Stimulated activated CD8-positive, alpha-beta memory T cell treated with anti-CD3 and anti-CD28 coated beads, Interleukin-12 subunit alpha, Interleukin-12 subunit beta, amount 100 ng/mL, for 1 hour (primary cell): ENCODE measurements at places on chromosomes 2 and 18.

- no peak for DNase-seq
Measured at GRCh38 chr2:11998218-11998617, 251.8 kb downstream of the LPIN1 start.

GRCh38 chr2:30078521-30078920 is 68.3 kb upstream of the YPEL5 start:
- DNase-seq, result no peak

DNA sequence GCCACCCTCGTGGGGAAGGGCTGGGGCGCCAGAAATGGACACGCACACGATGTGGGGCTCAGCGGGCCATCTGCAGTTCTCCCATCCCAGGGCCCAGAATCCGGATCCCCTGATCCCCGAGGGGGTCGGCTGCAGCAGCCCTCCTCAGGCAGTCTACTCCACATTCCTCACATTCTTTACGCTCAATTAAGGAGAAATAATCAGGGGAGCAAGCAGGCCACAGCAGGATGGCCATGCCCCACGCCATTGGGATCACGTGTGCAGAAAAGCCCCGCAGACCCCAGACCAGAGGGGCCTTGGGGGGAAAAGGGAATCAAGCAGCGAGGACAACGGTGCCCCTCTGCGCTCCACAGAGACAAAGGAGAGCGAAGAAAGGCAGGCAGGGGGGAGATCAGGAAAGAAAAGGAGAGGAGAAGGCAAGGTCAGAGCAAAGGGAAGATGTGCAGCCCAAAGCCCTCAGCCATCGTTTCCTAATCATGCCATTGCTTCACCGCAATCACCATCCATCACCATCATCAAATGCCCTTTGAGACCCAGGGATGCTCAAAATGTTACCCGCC is 17.5 kb upstream of the PKDCC start:
- DNase-seq, result no peak

GRCh38 chr2:48755473-48755872 is at the start of gene LHCGR:
LHCGR (minus strand) TSS chr2:48755724; CDS start chr2:48755671, 53 bp downstream.
- DNase-seq, result no peak

DNA sequence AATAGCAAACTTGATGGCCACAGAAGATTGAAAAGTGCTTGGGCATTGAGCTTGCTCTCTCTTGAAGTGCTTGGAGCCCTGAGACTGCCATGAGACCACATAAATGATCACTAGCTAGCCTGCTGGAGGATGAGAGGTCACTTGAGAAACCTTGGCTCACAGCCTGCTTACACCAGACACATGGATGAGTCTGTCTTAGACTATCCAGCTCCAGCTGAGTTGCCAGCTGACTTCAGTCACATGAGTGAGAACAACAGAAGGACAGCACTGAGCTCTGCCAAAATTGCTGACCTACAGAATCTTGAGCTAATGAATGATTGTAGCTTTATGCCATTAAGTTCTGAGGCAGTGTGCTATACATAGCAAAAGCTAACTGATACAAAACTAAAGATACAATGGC is 18.1 kb downstream of the NABP1 start:
- DNase-seq, result no peak

DNA sequence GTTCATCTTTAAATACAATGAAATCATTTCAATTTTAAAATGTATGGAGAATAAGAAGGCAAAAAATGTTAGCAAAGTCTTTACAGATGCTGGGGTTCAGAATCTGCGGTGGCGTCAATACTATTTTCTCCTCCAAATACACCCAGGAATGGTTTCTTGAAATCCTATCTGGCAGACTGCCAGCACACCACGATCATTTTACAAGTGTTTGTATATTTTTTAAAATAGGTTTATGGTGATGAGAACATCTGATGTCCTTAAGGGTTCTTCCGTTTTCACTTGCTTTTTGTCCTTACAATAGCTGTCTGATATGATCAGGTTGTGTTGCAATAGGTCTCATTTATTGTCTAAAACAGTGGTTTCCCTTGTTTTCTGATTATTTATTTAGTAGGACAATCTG is 89.6 kb downstream of the CMPK2 start:
- no peak for DNase-seq

- DNase-seq, result no peak
Measured at GRCh38 chr2:170247882-170248393, 70.0 kb downstream of the MYO3B start.

DNA sequence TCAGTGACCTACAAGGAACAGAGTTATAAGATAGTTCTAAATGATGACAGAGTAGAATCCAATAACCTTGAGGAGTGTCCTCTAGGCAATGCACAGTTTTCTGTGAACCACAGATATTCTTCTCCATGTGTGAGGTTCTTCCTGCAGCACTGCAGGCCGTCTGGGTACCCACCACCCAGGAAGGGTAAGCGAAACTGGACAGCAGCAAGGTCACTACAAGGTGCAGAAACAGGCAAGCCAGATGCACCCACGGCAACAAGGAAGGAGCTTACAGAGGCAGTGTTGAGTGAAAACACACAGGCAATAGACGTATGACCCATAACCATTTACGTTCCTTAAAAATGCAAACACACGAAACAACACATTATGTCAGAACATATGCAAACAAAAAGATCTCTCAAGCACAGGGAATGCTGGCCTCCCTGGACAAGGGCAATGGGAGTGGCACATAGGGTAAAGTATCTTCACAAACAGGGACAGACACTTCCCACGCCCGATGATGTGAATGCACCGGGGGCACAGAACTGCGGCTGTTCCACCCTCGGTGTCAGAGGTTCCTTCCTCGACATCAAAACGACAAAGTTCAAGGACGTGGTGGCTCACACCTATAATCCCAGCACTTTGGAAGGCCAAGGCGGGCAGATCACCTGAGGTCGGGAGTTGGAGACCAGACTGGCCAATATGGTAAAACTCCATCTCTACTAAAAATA is 84.1 kb downstream of the NDUFA10 start:
- no peak for DNase-seq

- DNase-seq, result no peak
Measured at GRCh38 chr2:192828947-192829346, 634.2 kb upstream of the TMEFF2 start.

GRCh38 chr2:100064165-100064564 is 78.2 kb downstream of the AFF3 start:
- no peak for DNase-seq

- no peak for DNase-seq
Measured at GRCh38 chr2:239116456-239117246, 268.8 kb downstream of the TWIST2 start.

DNA sequence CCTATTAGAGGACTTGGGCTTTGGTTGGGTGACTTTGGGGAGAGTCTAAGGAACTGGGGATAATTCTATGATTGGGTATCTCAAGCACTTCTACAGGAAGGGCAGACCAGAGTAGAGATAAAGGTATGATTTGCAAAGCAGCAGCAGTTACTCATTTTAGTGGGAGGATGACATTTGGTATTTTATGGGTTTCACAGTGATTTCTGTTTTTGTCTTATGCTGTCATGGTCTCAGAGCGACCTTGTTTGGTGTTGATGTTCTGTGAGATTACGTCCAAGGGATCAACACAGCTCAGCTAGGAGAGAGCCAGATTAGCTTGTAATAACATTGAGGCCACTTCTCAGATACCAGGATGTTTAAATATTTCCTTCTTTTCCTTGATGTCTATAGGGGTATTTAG is 18.2 kb downstream of the TTR start:
- DNase-seq, result no peak

- no peak for DNase-seq
Measured at GRCh38 chr18:48576457-48576771, 37.6 kb downstream of the CTIF start.

- no peak for DNase-seq
Measured at GRCh38 chr2:120559401-120559800, 176.3 kb upstream of the GLI2 start.

DNA sequence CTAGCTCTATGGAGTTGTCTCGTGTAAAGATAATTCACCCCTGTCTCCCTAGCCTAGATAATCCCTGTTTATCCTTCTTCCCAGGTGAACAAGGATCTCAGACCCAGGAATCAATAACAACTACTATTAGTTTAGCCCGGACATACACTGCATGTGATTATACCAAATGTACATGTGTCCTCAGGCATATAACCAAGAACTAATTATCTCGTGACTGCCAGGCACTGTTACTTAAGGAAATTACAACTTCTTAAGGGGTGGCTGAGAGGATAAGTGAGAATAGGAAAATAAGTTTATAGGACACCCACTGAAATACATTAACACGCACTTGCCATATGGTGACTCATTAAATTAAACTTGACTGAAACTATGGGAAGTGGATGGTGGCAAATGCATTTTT is 126.6 kb downstream of the CNTNAP5 start:
- no peak for DNase-seq

DNA sequence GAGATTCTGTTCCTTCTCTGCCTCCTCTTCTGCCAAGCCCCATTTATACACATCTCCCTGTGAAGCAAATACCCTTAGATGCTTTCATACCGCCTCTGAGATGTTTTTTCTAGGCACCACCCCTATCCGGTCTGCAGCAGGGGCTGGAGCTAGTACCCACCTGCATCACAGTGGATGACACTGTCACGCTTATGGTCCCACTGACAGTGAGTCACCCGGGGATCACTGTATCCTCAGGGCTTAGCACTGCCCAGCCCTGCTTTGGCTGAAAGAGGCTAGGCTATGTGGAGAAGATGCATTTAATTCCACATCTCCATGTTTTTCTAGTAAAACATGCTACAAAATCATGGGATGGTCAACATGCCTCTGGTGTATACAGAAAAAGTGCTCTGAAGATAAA is 9.9 kb downstream of the FABP1 start:
- no peak for DNase-seq

DNA sequence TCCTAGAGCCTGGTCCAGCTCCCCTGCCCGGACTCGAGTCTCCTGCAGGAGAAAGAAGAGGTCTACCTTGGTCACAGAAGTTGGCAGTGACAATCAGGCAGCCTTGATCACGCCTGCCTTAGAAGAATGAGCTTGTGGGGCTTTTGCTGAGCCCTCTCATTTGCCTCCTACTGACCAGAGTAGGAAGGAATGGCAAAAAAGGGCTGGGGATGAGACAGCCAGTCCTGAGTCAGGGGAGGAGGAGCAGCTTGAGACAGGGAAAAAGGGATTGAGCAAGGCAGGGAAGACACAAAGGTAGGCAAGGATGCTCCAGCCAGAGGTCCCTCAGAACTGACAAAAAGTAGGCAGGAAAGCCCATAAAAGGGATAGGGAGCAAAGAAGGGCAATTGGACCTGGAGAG is 6.0 kb downstream of the WDR54 start:
- DNase-seq, result no peak

DNA sequence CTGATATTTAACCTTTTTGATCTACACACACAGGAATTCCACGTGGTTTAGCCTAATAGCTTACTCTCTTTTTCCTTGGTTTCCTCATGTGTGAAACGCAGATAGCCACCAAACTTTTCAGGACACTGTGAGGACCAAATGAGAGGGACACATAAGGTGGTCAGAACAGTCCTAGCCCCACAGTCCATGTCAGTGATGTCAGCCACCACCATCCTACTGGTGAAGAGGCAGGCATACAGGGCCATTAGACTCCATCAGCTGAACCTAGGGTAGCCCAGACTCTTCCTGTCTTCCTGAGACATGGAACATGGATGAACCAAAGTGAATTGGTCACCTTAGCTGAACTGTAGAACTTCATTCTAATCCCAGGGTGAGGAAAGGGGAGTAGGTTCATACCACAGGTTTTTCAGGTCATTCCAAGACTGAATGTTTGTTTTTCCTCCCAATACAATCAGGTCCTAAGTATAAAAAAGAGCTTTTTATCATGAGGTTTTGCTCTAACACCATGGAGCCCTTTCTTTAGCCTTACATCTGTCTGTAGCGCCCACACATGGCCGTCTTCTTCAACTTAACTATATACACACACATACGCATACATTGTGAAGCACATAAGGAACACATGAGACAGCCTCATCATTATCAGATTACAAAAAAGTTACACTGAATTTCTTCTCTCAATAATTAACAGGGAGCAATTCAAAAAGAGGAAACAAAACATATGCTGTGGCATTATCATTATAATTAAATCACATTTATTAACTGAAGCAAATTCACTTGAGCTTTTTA is 18.5 kb upstream of the NFE2L2 start:
- DNase-seq, result no peak

GRCh38 chr2:187148059-187148714 is 299.2 kb upstream of the ZSWIM2 start:
- DNase-seq, result no peak

- DNase-seq, result no peak
Measured at GRCh38 chr2:197514754-197515153, 1.1 kb upstream of the MOB4 start.

GRCh38 chr2:219844401-219845091 is 217.1 kb downstream of the SLC4A3 start:
- no peak for DNase-seq

DNA sequence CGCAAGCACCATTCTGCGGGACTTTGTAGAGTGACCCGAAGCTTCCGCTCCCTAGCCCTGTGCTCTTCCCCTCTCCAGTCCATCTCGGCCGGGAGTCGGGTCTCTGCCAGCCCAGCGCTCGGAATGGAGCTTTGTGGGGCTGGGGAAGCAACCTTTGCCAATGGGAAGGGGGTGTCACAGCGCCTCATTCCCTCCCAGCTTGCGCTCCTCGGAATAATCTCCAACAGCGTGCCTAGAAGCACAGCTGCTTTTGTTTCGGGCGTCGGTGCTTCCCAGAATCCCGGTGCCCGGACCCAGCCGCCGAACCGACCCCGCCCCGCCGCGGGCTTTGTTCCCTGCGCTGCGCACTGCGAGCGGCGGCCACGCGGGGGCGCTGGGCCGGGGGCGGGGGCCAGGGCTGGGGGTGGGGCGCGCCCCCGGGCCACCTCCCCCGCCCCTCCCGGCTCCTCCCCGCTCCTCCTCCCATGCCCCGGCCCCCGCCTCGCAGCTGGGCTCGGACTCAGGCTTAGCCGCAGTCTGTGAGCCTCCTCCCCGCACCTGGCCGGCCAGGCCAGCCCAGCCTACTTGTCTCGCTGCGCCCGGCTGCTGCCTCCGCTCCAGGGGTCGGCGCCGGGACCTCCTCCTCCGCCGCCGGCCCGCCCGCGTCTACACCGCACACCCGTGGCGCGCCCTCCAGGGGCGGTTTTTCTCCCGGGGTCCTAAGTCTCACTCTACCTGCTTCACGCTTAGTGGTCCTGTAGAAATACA is 77.7 kb upstream of the SMAD2 start:
- DNase-seq, result peak; percentile 17

- peak; percentile 19 for DNase-seq
Measured at GRCh38 chr2:120675460-120676130, 60.1 kb upstream of the GLI2 start.

DNA sequence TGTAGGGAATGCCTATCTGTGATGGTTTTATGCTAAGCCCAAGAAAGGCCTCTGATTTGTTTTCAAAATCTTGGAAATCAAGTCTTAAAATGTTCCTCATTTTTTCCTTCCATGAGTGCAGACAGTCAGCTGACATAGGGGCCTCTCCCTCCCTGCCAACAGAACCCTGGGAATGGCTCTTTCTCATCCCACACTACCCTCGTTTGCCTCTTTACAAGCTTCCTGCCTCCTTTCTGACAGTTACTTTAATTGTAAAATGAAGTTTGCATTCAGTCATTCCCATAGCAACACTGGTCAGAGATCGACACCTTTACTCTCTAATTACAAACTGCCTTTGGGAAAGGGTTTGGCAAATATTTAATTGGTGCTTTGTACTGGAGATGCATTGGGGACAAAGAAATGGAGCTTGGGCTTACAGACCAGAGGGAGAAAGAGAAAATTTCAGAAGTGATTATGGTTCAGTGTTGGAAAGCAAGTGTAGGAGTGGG is 25.4 kb downstream of the KIF5C start:
- DNase-seq, result no peak

- no peak for DNase-seq
Measured at GRCh38 chr2:134445116-134445515, 191.2 kb downstream of the MGAT5 start.

- DNase-seq, result no peak
Measured at GRCh38 chr2:23354554-23354953, 30.4 kb upstream of the KLHL29 start.
